Activated CD4-positive, alpha-beta T cell treated with anti-CD3 and anti-CD28 coated beads, Interleukin-2, amount 10 ng/mL, durations not matched to agents 24 days and 14 days (primary cell): ENCODE measurements at places on chromosomes 11 and 22. TPM values are rescaled to one million over a fixed set of nuclear protein-coding genes. Genes with fewer than 3 reads are reported as not detected.
A peak's percentile ranks its signal among the peaks of the same experiment; 100 is the strongest.

GRCh38 chr22:25008666-25009065, 56.1 kb downstream of the KIAA1671 start:
- H3K27ac ChIP-seq: no peak overlapping the region
- peaks cover 2% of the 10 kb centered on the region for H3K36me3 ChIP-seq
- H3K4me3 ChIP-seq: no peak overlapping the region
- no peak for DNase-seq
- H3K27me3 ChIP-seq: peaks cover 4% of the 10 kb centered on the region

DNA sequence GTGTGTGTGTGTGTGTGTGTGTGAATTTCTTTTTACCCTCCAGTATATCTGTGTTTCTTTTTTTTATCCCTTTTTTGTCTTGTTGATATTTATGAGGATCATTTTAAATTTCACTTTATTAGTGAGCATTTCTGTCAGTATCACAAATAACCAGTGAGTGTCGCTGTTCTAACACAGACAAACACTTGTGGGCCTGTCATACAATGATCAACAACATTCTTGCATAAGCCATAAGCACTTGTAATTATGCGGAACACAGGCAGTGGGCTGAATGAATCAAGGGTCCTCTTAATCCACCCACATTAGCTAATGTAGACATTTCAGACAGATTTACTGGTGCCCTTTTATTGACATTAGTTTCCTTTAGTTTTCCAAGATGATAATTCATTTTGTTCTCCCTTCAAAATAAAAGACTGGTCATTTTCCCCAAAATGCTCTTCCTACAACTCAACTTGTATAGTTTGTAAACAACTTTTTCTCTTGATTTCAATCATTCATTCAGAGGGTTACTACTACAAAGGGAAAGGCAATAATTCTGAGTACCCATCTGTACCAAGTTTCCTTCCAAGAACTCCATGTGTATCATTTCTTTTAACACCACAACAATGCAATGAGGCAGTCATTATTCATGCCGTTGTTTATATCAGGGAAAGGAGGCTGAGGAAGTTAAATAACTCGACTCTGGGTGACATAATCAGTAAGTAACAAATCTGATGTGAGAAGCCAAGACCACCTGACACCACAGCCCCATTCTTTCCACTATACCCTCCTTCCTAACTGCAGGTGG, 34.5 kb upstream of the ANO3 start:
- no peaks in the 10 kb centered on the region for H3K36me3 ChIP-seq
- no peaks in the 10 kb centered on the region for H3K27me3 ChIP-seq
- no peak for DNase-seq
- no peaks in the 10 kb centered on the region for H3K4me1 ChIP-seq
- H3K27ac ChIP-seq: no peak overlapping the region
- H3K4me3 ChIP-seq: no peak overlapping the region

Gene CHCHD10
- total RNA-seq: 122 and 126 TPM in 2 replicates

- DNase-seq: no peak
- no peaks in the 10 kb centered on the region for H3K36me3 ChIP-seq
- H3K4me1 ChIP-seq: no peaks in the 10 kb centered on the region
- no peak overlapping the region for H3K27ac ChIP-seq
Measured at GRCh38 chr11:92981508-92982043, 12.1 kb downstream of the MTNR1B start.

GRCh38 chr11:102001657-102002338, 45.4 kb upstream of the CFAP300 start:
- no peak overlapping the region for H3K4me3 ChIP-seq
- H3K27ac ChIP-seq: no peak overlapping the region
- DNase-seq: no peak
- H3K27me3 ChIP-seq: no peaks in the 10 kb centered on the region

DNA sequence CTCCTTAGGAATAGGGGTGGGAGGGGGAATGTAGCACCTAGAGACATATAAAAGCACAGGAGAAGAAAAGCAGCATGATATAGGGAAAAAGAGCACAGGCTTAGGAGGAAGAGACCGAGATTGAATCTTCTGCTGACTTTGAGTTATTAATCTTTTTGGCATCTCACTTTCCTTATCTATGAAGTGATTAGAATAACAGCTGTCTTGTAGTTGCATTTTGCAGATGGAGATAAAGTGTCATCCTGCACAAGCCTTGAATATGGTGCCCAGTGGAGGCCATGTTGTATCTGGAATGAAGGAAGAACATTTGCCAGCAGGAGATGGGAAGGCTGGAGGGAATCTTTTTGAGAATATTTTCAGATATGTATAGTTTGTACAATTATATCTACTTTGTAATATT, 594.7 kb downstream of the NELL1 start:
- no peaks in the 10 kb centered on the region for H3K4me1 ChIP-seq
- H3K27ac ChIP-seq: no peak overlapping the region
- no peak overlapping the region for H3K4me3 ChIP-seq
- no peaks in the 10 kb centered on the region for H3K36me3 ChIP-seq

GRCh38 chr11:13667245-13667644, 1.2 kb upstream of the FAR1 start:
- H3K36me3 ChIP-seq: peaks cover 16% of the 10 kb centered on the region
- H3K27me3 ChIP-seq: peaks cover 11% of the 10 kb centered on the region
- peak overlapping the region; percentile 74 for H3K27ac ChIP-seq

DNA sequence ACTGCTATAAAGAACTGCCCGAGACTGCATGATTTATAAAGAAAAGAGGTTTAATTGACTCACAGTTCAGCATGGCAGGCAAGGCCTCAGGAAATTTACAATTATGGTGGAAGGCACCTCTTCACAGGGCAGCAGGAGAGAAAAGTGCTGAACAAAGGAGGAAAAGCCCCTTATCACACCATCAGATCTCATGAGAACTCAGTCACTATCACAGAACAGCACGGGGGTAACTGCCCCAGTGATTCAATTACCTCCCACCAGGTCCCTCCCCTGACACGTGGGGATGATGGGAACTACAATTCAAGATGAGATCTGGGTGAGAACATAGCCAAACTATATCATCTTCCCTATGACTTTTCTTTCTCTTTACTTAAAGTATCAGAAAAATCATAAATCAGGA, 104.0 kb upstream of the SYN3 start:
- no peak overlapping the region for H3K4me3 ChIP-seq
- no peaks in the 10 kb centered on the region for H3K36me3 ChIP-seq
- no peak for DNase-seq

DNA sequence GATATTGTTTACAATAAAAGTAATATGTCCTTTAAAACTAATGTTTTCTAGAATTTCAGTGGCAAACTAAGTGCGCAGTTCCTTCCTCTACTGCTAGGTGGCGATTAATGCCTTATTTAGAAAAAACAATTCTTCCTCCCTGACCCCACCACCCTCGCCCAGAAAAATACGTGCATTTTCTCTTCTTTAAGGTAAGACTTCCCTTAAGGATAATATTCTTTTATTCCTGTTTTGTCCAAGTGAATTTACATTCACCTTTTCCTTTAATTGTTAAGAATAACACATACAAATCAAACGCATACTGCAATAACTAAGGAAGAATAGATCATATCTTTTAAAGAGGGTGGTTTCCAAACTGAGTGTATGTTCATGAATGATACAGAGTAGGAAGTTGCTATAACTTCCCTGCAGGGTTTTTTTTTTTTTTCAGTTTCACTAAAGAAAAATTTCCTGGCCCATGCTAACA, 17.0 kb upstream of the PSMA1 start:
- peaks cover 32% of the 10 kb centered on the region for H3K4me1 ChIP-seq
- H3K36me3 ChIP-seq: peaks cover 19% of the 10 kb centered on the region
- DNase-seq: peak; percentile 82
- peak overlapping the region; percentile 70 for H3K4me3 ChIP-seq
- H3K27me3 ChIP-seq: no peaks in the 10 kb centered on the region
- peak overlapping the region; percentile 87 for H3K27ac ChIP-seq

Gene SULT4A1
- not detected in 2 replicates for total RNA-seq

- H3K36me3 ChIP-seq: no peaks in the 10 kb centered on the region
- H3K27ac ChIP-seq: no peak overlapping the region
- H3K4me1 ChIP-seq: peaks cover 2% of the 10 kb centered on the region
- no peak for DNase-seq
Measured at GRCh38 chr11:9090488-9091043, 833 bp downstream of the SCUBE2 start.

GRCh38 chr11:62245271-62245753, 3.3 kb downstream of the SCGB1D2 start:
- no peaks in the 10 kb centered on the region for H3K36me3 ChIP-seq
- no peak overlapping the region for H3K4me3 ChIP-seq
- H3K27ac ChIP-seq: no peak overlapping the region

GRCh38 chr11:67490727-67491065, 7.9 kb downstream of the AIP start:
- DNase-seq: no peak
- no peaks in the 10 kb centered on the region for H3K27me3 ChIP-seq
- H3K27ac ChIP-seq: peak overlapping the region; percentile 73
- H3K4me1 ChIP-seq: peaks cover 36% of the 10 kb centered on the region
- peaks cover 59% of the 10 kb centered on the region for H3K36me3 ChIP-seq

GRCh38 chr11:11425806-11426205, 72.8 kb upstream of the CSNK2A3 start:
- H3K27ac ChIP-seq: no peak overlapping the region
- H3K27me3 ChIP-seq: no peaks in the 10 kb centered on the region
- no peak for DNase-seq
- no peaks in the 10 kb centered on the region for H3K36me3 ChIP-seq
- peaks cover 3% of the 10 kb centered on the region for H3K4me1 ChIP-seq

- no peak for DNase-seq
- H3K4me3 ChIP-seq: no peak overlapping the region
- H3K4me1 ChIP-seq: no peaks in the 10 kb centered on the region
- no peak overlapping the region for H3K27ac ChIP-seq
- H3K27me3 ChIP-seq: no peaks in the 10 kb centered on the region
Measured at GRCh38 chr22:42412744-42413333, 19.4 kb downstream of the NFAM1 start.

DNA sequence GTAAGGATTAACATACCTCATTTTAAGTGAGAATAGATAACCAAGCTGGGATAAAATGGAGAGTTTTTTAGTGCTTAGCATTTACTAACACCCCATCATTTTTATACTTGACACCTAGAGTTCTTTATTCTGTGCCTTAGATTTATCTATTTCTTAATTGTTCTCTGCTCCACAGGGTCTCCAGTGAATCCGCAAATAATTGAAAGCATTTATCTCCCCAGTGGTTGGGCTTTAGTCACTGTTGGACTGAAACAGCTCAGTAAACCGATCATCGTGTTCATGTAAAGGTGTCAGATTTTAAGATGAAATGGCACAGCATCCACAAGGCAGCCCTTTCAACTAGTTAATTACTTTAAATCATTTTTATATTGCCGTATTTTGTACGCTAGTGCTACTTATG, 17.8 kb upstream of the GRIA4 start:
- no peaks in the 10 kb centered on the region for H3K4me1 ChIP-seq
- no peak for DNase-seq
- H3K27me3 ChIP-seq: no peaks in the 10 kb centered on the region

- H3K4me3 ChIP-seq: no peak overlapping the region
- H3K36me3 ChIP-seq: peaks cover 9% of the 10 kb centered on the region
Measured at GRCh38 chr22:45677063-45677462, 5.4 kb downstream of the ATXN10 start.

Gene CYTH4
- 43.5 and 44.9 TPM in 2 replicates for total RNA-seq

- H3K4me1 ChIP-seq: no peaks in the 10 kb centered on the region
- H3K4me3 ChIP-seq: no peak overlapping the region
- H3K36me3 ChIP-seq: no peaks in the 10 kb centered on the region
- H3K27me3 ChIP-seq: no peaks in the 10 kb centered on the region
Measured at GRCh38 chr11:121965330-121965729, 150.7 kb downstream of the BLID start.

GRCh38 chr22:49567899-49568750, 259.5 kb downstream of the BRD1 start:
- DNase-seq: no peak
- H3K27me3 ChIP-seq: no peaks in the 10 kb centered on the region
- H3K4me3 ChIP-seq: no peak overlapping the region
- no peak overlapping the region for H3K27ac ChIP-seq
- H3K36me3 ChIP-seq: no peaks in the 10 kb centered on the region
- H3K4me1 ChIP-seq: no peaks in the 10 kb centered on the region

DNA sequence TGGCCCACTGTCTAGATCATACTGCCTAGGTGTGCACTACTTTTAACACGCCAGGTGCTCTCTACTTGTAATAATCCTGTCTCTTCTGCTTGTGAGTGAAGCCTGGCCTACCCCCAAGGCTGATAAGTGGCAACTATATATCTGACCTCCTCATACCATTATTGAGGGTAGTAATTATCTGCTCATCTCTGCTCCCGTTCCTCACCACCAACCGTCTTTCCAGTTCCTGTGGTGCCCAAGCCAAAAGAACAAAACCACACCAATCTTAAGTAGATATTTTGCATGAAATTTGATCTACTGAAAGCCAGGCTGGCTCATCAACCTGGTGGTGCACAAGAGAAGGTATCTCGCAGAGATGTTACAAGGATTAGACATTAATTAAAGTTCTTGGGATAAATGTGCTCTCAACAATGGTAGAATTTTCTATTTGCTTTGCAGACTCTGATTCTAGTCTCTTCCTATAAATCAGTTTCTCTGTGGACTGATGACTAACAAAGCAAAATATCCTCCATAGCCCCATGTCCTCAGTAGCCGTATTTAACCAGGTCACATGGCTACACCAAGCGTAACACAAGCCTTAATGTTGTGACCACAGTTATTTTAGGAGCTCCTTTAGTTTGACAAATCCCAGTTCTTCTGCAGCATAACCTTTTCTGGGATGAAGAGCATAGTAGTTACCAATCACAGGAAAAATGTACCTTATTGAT, 267.2 kb downstream of the NTM start:
- no peak overlapping the region for H3K4me3 ChIP-seq
- DNase-seq: no peak

DNA sequence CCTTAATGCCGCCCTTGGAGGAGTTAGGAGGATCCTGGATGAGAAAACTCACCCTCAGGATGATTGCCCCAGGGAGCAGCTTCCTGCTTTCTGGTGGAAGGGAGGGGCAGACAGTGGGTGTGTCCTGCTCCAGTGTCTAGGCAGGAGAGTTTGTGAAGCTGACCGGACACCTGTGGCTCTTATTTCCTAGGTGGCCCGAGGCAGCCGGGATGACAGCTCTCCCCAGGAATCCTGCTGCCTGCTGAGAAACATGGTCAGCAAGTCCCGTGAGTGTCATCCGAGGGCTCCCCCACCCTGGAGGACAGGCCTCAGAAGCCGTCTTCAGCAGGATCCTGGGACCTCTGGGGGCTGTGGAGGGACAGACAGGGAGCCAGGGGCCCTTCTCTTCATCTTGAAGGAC, 50.4 kb downstream of the ST3GAL4 start:
- H3K27me3 ChIP-seq: no peaks in the 10 kb centered on the region
- no peak overlapping the region for H3K4me3 ChIP-seq
- no peak overlapping the region for H3K27ac ChIP-seq
- DNase-seq: no peak
- no peaks in the 10 kb centered on the region for H3K4me1 ChIP-seq

- H3K4me1 ChIP-seq: peaks cover 7% of the 10 kb centered on the region
- no peaks in the 10 kb centered on the region for H3K36me3 ChIP-seq
- H3K4me3 ChIP-seq: no peak overlapping the region
Measured at GRCh38 chr22:24772493-24773220, 1.9 kb downstream of the PIWIL3 start.

GRCh38 chr22:20402960-20403778, 9.2 kb downstream of the ZNF74 start:
- H3K36me3 ChIP-seq: peaks cover 20% of the 10 kb centered on the region
- H3K4me1 ChIP-seq: peaks cover 6% of the 10 kb centered on the region
- no peak overlapping the region for H3K4me3 ChIP-seq
- no peak overlapping the region for H3K27ac ChIP-seq
- no peaks in the 10 kb centered on the region for H3K27me3 ChIP-seq
- peak; percentile 56 for DNase-seq

- H3K36me3 ChIP-seq: no peaks in the 10 kb centered on the region
- no peak overlapping the region for H3K27ac ChIP-seq
- DNase-seq: no peak
- H3K27me3 ChIP-seq: no peaks in the 10 kb centered on the region
Measured at GRCh38 chr22:34344702-34345101, 424.4 kb upstream of the LARGE1 start.

GRCh38 chr11:9704037-9704436, 40.2 kb downstream of the SWAP70 start:
- peaks cover 3% of the 10 kb centered on the region for H3K27me3 ChIP-seq
- no peaks in the 10 kb centered on the region for H3K36me3 ChIP-seq
- no peak for DNase-seq
- no peak overlapping the region for H3K27ac ChIP-seq
- peaks cover 16% of the 10 kb centered on the region for H3K4me1 ChIP-seq
